ENCODE measurements at places on chromosomes 12 and 14. TPM values are rescaled to one million over a fixed set of nuclear protein-coding genes. Genes with fewer than 3 reads are reported as not detected.
A peak's percentile ranks its signal among the peaks of the same experiment; 100 is the strongest.

DNA sequence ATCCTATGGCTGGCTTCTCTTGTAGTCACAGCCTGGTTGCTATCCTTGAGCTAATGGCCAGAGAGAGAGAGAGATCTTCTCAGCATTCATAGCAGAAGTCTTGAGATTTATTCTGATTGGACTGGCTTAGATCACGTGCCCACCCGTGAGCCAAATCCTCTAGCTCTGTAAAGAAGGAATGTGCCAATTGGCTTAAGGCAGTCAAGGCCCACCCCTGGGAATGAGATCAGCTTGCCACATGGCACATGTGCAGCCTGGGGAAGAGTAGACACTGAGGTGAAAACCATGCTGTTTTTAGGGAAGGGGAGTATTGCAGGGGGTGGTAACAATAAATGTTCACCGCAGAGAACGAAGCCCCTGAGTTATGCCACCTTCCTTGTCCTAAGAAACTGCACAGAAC, 36.3 kb downstream of the PLEKHG7 start:
- no peaks in the 10 kb centered on the region for H3K36me3 ChIP-seq
- H3K4me3 ChIP-seq, result no peak overlapping the region
- no peak overlapping the region for H3K27ac ChIP-seq
- no peaks in the 10 kb centered on the region for H3K4me1 ChIP-seq
- H3K27me3 ChIP-seq, result no peaks in the 10 kb centered on the region
- DNase-seq, result no peak

- no peak overlapping the region for H3K27ac ChIP-seq
- DNase-seq, result no peak
- H3K27me3 ChIP-seq, result no peaks in the 10 kb centered on the region
- no peaks in the 10 kb centered on the region for H3K4me1 ChIP-seq
Measured at GRCh38 chr14:98544174-98544573, 727.8 kb downstream of the BCL11B start.

DNA sequence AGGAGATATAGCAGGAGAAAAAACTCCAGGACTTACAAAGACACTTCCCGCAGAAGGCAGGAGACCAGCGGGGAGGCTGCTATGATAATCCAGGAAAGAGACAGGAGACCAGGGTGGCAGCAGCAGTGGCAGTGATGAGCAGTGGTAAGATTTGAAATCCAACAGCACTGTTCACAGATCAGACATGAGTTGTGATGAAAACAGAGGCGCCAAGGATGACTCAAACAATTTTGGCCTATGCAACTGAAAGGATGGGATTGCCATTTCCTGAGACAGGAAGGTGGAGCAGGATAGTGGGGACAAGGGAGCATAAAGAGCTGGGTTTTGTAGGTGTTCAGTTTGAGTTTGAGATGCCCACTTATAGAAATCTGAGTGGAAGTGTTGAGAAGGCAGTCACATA, 108.6 kb upstream of the DYRK2 start:
- no peak for DNase-seq
- no peaks in the 10 kb centered on the region for H3K27me3 ChIP-seq
- no peak overlapping the region for H3K27ac ChIP-seq
- H3K4me1 ChIP-seq, result no peaks in the 10 kb centered on the region

DNA sequence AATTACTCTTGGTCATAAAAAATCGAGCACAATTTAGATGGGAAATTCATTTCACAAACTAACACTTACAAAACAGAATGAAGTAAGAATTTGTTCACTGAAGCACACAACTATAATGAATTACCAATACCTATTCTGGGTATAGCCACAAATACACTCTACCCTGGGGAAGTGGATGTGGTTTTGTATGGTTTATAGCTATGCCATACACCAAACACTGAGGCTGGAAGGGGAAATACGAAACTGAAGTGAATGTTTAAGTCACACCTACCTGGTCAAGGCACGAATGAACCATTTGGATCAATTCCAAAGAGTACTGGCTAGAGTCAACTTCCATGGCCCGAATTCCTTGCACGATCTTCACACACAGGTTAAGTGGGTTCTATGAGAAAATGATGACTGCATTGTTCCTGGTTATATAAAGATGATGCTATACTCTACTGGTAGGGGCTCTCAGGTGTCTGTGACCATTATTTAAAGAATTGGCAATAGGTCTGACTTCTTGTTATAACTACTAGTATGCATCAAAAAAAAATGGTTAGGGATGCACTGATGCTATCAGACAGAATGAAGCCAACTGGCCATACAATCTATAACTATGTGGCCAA, 12.8 kb downstream of the NEK9 start:
- DNase-seq, result no peak
- H3K36me3 ChIP-seq, result peaks cover 37% of the 10 kb centered on the region
- no peak overlapping the region for H3K4me3 ChIP-seq
- no peaks in the 10 kb centered on the region for H3K27me3 ChIP-seq
- no peak overlapping the region for H3K27ac ChIP-seq

GRCh38 chr14:99616832-99617800, 13.1 kb upstream of the CCDC85C start:
- no peaks in the 10 kb centered on the region for H3K27me3 ChIP-seq
- no peaks in the 10 kb centered on the region for H3K4me1 ChIP-seq
- H3K36me3 ChIP-seq, result no peaks in the 10 kb centered on the region
- no peak overlapping the region for H3K4me3 ChIP-seq
- DNase-seq, result no peak

DNA sequence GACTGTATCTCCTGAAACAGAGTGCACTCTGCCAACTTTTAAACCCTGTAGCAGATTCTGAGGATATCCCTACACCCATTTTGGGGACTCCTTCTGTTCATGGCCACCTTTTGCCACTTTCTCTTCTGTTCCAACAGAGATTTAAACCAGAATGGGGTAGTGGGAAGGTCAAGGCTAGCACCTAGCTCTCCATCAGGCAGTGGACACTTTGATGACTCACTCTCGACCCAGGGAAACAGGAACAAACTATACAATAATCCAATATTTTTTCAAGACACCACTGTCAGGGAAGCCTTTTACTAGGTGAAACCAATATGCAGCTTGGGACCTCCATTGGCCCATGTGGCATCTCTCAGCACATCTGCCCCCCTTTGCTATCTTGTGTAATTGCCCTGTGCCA, 103.6 kb downstream of the DAAM1 start:
- H3K4me1 ChIP-seq, result peaks cover 21% of the 10 kb centered on the region
- DNase-seq, result no peak
- H3K27ac ChIP-seq, result no peak overlapping the region

DNA sequence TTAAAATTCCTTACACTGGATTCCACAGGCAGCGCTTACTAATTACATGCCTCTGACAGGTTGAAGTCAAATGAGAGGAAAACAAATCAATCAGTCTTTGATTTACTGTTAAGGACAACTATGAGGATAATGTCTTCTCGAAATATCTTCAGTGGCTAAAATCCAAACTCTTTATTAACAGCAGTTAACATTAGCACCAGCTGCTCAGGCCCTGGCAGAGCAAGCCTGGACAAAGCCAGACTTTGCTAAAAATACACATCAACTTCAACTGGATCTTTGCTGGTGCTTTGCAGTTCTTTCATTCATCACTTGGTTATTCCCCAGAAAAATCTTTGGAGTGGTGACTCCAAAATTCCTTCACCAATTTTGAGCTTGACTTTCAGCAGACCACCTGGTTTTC, 98.7 kb downstream of the HECTD4 start:
- DNase-seq, result no peak
- no peaks in the 10 kb centered on the region for H3K27me3 ChIP-seq
- no peak overlapping the region for H3K27ac ChIP-seq
- H3K4me1 ChIP-seq, result peaks cover 18% of the 10 kb centered on the region
- H3K36me3 ChIP-seq, result no peaks in the 10 kb centered on the region
- H3K4me3 ChIP-seq, result no peak overlapping the region

DNA sequence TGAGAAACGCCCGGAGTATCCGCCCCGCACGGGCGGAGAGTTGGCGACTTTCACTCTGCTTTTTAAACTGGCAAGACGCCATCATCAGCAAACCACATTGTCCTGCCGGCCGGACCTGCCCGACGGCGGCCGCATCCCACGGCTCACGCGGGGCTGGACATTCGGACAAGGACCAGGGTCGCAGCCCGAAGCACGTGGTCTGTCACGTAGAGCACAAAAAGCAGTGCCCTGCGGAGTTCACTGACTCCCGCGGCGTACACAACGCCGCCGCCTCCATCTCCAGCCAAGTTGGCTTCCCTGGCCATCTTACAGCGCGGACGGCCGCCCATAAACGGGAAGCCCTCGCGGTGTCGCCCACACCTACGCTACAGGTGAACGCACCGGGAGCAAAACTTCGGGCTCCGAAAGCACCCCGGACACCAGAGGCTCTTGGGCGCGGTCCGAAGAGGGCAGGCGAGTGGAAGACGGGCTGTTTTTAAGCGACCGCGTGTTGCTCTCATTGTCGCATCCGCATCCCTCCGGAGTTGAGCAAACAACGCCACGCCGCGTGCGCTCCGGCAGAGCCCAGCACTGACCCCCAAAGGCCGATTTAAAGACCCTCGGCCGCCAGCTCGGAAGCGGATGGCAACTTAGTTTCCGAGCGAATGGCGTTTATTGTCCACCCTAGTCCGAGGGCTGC, 966 bp downstream of the SINHCAF start:
- peak overlapping the region; percentile 97 for H3K27ac ChIP-seq
- DNase-seq, result peak; percentile 60
- peak overlapping the region; percentile 59 for H3K4me3 ChIP-seq
- H3K36me3 ChIP-seq, result no peaks in the 10 kb centered on the region

The NPFF gene
- total RNA-seq, result not detected

The EIF2S3B gene
- 0.26 TPM for total RNA-seq

The HOXC6 gene
- total RNA-seq, result not detected

The LTB4R gene
- total RNA-seq, result 3.6 TPM

The TRMT5 gene
- total RNA-seq, result 7.8 TPM
